CD4-positive, alpha-beta T cell treated with Interferon gamma for 1 hour (primary cell): ENCODE measurements at places on chromosomes 2 and 18.

DNA sequence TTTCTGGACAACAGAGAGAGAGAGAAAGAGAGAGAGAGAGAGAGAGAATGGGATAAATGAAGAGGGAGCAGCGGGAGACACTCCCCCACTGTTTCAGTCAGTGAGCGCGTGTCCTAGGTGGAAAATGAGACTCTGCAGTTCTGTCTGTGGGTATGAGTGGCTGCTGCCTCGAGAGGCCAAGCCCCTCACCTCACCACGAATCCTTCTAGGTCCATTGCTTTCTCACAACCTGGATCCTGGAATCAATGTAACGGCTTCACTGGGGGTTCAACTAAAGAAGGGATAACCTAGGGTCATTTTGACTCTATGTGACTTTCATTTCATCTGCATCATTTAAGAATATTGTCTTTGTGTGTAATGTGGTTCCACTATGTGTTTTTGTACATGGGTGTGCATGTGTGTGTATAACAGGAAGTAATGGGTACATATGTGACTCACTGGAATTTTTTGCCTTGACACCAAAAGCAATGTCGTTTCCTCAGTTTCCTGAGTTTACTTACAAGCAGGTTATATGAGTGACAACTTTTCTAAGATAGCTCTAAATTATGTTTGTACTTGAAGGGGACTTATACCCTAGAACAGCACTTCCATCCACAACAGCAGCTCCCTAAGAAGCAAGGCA, 221.4 kb upstream of the TRIB2 start:
- no peak for DNase-seq

GRCh38 chr18:45617284-45617683, 2.0 kb downstream of the SLC14A2 start:
- no peak for DNase-seq

- no peak for DNase-seq
These were observed 87.1 kb downstream of the FBXO15 start for GRCh38 chr18:74060579-74060978.

GRCh38 chr2:203692031-203692710, 14.3 kb upstream of the CD28 start:
- DNase-seq, result no peak

GRCh38 chr2:100924520-100925451, 77.3 kb upstream of the RPL31 start:
- DNase-seq, result no peak

- DNase-seq, result no peak
These were observed 35.5 kb downstream of the EFEMP1 start for GRCh38 chr2:55887901-55888624.

DNA sequence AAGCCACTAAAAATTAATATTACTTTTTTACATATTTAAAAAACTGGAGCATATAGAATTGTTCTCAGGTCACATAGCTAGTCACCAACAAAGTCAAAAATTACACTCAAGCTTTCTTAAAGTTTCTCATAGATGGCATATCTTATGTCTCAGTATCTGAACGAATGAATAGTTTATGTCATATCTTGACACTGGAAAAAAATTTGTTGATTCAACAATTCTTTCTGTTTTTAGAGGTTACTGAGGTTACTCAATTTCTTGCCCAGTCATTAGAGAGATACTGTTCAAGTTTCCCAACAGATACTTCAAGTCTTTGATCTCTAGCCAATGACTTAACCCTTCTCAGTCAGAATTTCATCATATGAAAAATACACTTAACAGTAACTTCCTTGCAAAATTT, 113.1 kb upstream of the XIRP2 start:
- DNase-seq, result no peak

- no peak for DNase-seq
These were observed 162.8 kb downstream of the TPGS2 start for GRCh38 chr18:36665952-36666351.

DNA sequence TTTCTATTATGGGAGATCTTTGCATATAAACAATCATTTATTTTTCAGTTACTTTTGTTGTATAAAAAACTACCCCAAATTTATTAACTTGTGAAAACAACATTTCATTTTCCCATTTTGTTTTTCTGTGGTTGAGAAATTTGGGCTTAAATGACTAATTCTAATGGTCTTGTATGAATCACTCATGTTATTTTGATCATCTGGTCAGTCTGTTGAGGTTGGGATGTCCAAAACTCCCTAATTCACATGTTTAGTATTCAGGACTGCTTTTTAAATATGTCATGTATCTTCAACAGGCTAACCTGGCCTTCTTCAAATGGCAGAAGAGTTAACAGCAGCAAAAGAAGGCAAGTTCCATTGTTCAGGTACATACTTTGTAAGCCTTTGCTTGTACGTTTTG, 788.1 kb downstream of the TRIB2 start:
- no peak for DNase-seq

DNA sequence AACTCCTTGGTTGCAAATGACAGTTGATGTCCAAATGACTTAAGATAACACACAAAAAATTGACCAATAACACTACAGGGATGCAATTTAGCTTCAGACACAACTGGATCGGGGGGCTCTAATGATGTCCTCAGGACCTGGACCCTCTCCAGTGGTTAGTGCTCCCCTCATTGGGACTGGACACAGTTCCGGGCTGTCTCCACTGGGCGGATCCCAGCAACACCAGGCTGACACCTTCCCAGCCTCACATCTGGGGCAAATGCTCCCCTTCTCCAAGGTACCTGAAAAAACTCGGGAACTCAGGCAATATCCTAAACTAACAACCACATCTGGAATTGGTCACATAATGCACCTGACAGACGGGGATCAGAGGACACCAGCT, 48.7 kb downstream of the PSMG2 start:
- no peak for DNase-seq

GRCh38 chr2:235722869-235723268, 229.0 kb downstream of the AGAP1 start:
- no peak for DNase-seq

DNA sequence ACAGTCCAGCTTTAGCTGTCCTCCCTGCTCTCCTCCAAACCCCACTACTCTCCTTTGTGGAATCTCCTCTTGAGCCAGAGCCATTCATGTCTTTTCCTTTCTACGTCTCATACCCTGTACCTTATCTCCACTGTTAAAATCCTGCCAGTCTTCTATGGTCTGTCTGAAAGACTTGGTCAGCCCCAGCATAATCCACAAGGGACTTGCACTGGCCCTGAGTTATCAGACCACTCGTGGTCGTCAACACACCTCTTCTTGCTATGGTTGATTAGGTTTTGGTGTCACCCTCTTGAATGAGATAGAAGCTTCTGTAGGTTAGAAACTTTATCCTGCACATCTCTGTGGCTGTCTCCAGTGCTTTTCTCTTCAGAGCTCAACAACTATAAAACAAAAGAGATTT, 56.8 kb downstream of the MYO1B start:
- no peak for DNase-seq

GRCh38 chr18:48131042-48131441, 200.6 kb upstream of the SMAD2 start:
- no peak for DNase-seq

- DNase-seq, result no peak
These were observed 2.5 kb upstream of the SFT2D3 start for GRCh38 chr2:127698553-127699355.

DNA sequence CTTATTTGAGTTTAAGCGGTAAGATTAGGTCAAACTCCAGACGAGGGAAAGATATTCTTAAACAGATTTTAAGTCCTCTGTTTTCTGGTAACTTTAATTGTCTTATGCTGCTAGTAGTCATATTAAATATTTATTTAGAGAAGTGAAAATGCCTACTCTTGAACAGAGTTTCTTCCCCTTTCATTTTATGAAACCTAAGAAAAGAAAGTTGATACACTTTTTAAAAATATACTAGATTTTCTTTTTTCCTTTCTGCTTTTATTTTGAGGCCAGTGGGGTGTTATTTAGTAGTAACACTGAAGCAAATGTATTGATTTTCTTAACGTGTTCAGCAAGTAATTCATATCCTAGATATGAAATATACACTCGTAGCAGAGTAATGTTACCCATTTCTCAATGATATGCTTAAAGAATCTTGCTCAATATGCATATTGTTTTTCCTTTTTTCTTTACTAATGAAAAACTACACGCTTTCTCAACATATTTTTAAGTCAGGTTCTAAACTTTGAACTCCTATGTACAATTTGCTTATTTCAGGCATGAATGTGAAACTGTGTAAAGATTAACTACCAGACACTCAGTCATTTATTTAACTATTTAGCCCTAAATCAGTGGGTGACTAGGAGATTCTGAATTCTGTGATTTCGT, 691 bp downstream of the KYNU start:
- DNase-seq, result no peak
